Sigmoid colon (tissue), 7 donors: ENCODE measurements at places on chromosomes 5 and 9. TPM values are rescaled to one million over a fixed set of nuclear protein-coding genes. Genes with fewer than 3 reads are reported as not detected.
A peak's percentile ranks its signal among the peaks of the same experiment; 100 is the strongest.

- no peak for DNase-seq
These were observed 288.1 kb upstream of the PTGER4 start for GRCh38 chr5:40391642-40392041.

DNA sequence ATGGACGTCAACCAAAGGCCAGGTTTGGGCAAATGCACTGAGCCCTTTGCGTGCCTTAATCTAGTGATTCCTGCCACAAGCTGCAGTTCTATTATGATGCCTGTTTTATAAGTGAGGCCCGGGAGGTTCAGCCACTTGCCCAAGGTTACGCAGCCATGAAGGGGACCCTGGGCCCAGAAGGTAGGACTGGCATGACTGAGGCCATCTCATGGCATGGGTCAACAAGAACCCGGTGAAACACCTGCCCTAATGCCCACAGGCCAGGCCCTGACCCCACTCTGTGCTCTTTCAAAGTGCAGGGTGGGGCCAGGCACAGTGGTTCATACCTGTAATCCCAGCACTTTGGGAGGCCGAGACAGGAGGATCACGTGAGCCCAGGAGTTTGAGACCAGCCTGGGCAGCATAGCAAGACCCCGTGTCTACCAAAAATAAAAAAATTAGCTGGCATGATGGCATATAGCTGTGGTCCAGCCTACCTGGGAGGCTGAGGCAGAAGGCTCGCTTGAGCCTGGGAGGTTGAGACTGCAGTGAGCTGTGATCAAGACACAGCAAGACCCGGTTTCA lies 8.6 kb downstream of the NINJ1 start:
- peak; percentile 48 for DNase-seq

The PRELID2 gene
- 10.3 TPM for total RNA-seq

The C9orf43 gene
- 0.36 TPM for total RNA-seq
